Suppressor macrophage (primary cell): ENCODE measurements at places on chromosomes 6 and 20.

DNA sequence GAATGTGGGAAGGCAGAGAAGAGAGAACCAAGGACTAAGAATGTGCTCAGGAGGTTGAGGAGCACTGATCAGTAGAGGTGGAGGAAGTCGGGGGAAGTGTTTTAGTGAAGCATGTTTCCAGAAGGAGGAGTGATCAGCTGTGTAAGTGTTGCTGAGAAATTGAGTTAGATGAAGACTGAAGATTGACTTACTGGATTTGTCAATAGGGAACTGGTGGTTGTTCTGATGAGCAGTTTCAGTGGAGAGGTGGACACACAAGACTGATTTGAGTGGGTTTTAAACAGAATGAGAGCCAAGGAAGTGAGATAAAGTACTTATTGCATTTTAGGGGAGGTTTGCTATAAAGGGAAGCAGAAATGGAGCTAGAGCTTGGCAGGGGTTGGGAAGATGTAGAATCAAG lies 182.6 kb downstream of the CDKAL1 start:
- no peak for DNase-seq

DNA sequence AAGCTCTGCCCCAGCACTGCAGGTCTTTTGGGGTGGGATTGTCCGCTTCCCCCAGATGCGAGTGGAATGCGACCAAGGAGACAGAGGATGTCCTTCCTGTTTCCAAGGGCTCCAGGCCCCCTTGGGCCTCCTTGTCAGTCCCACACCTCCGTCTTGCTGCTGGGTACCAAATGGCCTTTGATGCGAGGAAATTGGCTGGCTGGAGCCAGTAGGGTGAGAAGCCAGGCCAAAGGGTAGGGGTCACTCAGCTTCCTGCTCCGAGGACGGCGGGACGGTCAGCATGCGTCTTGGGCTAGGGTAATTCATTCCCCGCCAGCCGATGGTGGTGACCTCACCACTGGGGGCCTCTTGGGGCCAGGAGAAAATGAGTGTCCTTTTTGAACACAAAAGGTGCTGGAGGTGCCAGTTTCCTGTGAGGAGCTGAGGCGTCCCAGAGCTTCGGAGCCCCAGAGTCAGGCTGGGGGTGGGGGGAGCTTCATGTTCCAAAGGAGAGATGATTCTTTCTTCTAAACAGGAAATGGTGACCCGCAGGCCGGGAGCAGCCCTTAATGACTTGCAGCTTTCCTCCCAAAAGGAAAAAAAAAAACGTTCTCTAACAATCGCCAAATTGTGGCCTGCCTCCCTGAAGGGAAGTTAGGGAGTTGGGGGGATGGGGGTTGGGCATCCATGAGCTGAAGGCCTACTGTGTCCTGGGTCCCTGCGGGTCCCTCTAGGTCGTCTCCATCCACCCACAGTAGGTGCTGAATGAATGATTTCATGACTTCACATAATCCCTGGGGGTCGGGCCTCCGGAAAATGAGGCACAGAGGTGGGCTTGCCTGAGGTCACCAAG lies 6.7 kb downstream of the SNAI1 start:
- DNase-seq: peak; percentile 61

GRCh38 chr6:156778454-156779205 lies 1.5 kb downstream of the ARID1B start:
- peak; percentile 35 for DNase-seq

GRCh38 chr6:134477991-134478635 lies 160.2 kb upstream of the SGK1 start:
- DNase-seq: no peak

DNA sequence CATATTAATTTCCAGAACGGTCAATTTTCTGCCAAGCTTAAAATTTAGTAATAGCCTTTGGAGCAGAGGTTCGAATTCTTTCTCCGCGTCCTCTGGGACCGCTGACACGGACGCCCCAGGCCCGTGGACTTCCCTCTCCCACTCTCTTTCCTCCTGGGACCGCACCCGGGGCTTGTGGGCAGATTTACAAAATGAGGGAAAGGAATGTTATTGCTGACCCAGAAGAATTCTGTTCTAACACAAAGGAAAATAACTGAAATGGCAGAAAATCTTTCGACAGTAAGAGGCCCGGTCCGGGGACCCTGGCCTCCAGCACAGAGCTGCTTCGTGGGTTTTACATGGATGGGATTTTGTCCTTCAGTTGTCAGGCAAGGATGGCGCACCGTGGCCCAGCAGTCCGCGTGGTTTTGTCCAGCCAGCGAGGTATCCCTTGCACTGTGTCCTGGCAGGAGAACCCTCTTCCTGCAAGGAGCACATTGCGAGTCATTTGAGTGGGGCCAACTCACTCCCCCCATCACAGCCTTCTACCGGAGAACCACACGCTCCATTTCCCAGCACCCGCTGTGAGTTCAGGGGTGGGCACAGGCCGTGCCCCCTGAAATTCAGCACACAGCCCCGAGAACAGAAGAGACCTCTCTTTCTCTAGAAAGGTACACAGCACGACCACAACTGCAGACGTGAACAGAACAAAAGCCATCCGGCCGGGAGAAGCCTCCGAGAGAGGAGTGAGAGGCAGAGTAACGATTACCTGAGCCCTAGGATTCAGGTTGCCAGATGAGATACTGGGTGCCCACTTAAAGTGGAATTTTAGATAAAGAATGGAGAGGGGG lies 106.0 kb upstream of the AFDN start:
- DNase-seq: no peak

- DNase-seq: peak; percentile 63
Observed at GRCh38 chr20:41007481-41007880, 21.1 kb upstream of the TOP1 start.

GRCh38 chr20:36299459-36299858 lies 6.7 kb upstream of the DLGAP4 start:
- no peak for DNase-seq

GRCh38 chr6:6861351-6861894 lies 246.3 kb upstream of the RREB1 start:
- DNase-seq: no peak

DNA sequence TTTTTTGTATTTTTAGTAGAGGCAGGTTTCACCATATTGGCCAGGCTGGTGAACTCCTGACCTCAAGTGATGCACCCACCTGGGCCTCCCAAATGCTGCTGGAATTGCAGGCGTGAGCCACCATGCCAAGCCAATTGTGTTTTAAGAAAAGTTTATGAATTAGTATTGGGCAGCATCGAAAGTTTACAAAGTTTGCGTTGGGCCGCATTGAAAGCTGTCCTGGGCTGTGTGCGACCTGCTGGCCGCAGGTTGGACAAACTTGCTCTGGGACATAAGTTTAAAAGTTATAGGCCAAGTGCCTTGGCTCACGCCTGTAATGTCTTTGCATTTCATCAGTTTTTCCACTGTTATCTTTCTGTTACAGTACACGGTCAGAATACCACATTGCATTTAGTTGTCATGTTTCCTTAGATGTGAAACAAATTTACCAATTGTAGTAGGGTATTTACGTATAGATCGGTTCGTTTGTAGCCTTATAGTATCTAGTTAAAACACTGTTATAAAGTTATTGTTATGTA lies 39.5 kb downstream of the ASXL1 start:
- no peak for DNase-seq

GRCh38 chr6:41947581-41948220 lies 6.1 kb upstream of the CCND3 start:
- no peak for DNase-seq

- peak; percentile 7 for DNase-seq
Observed at GRCh38 chr20:32285621-32286371, 8.3 kb downstream of the KIF3B start.

- peak; percentile 87 for DNase-seq
Observed at GRCh38 chr6:163398815-163399214, 15.7 kb upstream of the QKI start.

- no peak for DNase-seq
Observed at GRCh38 chr20:43583133-43583864, 7.4 kb upstream of the IFT52 start.

DNA sequence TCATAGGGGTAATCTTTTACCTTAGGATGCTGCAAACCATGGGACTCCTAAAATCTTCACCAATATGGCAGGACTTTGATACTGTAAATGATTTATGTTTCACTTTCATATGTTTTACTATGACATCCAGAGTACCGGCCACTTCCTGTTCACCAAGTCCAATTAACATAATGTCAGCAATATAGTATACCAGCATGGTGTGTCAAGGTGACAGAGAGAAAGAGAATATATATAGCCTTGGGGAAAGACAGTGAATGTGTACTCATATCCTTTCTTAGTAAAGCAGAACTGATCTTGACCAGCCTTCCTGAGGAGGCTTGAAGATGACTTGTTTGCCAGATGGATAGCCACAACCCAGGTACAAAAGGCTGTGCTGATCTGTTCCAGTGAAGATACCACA lies 127.9 kb downstream of the NRN1 start:
- no peak for DNase-seq

DNA sequence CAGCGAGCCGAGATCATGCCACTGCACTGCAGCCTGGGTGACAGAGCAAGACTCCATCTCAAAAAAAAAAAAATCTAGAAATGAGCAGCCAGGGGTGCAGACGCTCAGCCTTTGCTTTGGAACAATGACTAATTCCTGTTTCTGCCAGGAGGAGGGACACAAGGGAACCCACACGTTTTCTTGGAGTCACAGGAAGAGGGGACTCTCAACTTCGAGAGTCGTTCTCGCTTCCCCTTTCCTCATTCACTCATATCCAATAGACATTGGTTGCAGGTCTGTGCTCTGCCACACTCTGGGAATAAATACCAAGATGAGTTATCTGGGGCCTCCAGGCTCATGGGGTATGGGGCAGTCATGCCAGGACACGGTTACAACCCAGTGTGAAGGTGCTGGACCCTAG lies 91.5 kb upstream of the RREB1 start:
- DNase-seq: peak; percentile 89

DNA sequence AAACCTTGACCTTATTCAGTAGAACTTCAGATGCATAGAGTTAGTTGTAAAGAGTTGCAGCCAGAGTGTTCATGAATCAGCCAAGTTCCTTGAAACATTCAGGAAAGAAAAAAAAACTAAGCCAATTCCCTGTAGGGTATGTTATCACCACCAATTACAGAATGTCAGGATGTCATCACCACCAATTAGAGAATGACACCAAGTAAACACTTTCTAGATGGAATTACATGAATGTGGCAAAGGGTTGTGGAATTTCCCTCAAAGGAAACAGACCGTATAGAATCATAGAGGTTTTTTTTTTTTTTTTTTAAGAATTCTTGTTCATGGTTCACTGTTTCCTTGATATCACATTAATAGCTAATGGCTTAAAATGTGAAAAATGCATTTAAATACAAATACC lies 472.1 kb upstream of the RNF217 start:
- DNase-seq: no peak

GRCh38 chr20:717832-718231 lies 42.2 kb upstream of the SCRT2 start:
- no peak for DNase-seq
